Sigmoid colon (tissue), 7 donors: ENCODE measurements at places on chromosomes 3 and 15.

- DNase-seq, result no peak
These were observed 186.2 kb upstream of the CRBN start for GRCh38 chr3:3365716-3366115.

- no peak for DNase-seq
These were observed at the start of gene FBXO40 for GRCh38 chr3:121592856-121593702. Gene FBXO40, plus strand, starts transcription at chr3:121593379. Its CDS starts 27,197 bp downstream, at chr3:121620576.

- DNase-seq, result no peak
These were observed 40.9 kb downstream of the KLHL18 start for GRCh38 chr3:47323431-47324277.

GRCh38 chr15:46242935-46243334 is 608.1 kb downstream of the SQOR start:
- DNase-seq, result no peak

DNA sequence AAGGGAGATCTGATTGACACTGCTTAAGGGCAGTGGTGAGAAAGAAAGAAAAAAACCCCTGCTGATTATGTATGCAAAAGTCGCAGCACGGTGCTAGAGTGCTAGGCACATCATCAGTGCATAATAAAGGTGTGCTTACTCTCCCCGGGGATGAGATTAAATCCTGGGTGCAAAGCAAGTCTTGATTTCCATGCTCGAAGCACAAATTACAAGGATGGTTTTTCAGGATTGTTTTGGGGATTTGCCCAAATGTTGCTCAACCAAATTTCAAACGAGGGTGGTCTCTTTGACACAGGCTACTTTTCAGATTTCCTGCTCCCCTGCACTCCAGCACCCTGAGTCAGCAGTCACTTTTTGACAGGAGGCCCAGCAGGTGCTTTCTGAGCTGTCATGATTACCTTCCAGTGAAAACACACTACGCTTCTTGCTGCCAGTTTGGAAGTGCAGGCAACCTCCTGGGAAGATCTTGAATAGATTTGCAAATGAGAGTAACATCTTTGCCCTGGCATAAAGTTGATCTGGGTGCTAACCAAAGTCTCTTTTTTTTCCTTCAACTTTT is 167.5 kb upstream of the TRIM42 start:
- no peak for DNase-seq

GRCh38 chr3:55622116-55622515 is 135.0 kb upstream of the WNT5A start:
- DNase-seq, result no peak

- DNase-seq, result no peak
These were observed 13.1 kb upstream of the ALDH1A2 start for GRCh38 chr15:58078591-58078990.

DNA sequence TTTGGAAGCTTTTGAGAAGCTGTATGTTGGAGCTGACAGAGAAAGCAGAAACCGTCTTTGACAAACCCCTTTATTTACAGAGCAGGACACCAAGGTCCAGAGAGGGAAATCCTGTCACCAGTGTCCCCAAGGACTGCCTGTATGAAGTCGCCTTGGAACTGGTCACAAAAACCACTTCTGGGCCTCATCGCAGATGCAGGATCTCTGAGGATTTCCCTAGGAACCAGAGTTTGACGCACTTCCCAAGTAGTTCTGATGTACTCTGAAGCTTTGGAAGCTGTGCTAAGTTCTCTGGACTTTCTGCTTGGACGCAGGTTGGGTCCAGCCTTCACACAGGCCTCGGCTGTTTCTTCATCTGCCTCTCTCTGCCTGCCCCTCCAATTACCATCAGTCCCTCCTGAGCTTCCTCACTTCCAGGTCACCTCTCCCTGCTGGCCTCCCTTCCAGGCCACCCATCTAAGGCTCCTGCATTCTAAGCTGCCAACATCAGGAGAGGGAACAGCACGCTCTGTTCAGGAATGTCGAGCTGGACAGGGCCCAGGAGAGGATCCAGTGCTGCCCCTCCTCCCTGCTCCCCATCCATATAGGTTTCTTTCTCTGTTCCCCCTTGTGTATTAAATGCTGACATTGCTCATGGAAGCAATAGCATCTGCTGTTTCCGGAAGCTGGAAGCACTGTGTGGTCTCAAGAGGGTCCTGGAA is 270.8 kb downstream of the OPA1 start:
- peak; percentile 75 for DNase-seq

DNA sequence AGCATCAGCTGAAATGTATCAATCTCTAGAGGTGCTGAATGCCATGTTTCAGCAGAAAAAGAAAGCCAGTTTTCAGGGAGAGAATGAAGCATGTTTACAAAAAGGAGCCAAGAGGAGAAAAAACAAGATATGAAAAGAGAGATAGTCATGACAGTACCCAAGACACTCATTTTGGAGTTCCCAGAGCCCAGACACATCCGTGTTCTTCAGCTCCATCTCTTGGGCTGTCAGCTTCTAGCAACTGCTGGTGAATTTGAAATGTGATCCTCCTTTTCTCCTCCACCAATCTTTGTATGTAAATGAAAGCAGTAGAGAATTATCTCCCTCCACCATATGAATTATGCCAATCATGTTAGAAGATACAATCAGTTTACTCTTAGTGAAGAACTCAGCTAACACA is 93.0 kb upstream of the SLC25A36 start:
- DNase-seq, result no peak

DNA sequence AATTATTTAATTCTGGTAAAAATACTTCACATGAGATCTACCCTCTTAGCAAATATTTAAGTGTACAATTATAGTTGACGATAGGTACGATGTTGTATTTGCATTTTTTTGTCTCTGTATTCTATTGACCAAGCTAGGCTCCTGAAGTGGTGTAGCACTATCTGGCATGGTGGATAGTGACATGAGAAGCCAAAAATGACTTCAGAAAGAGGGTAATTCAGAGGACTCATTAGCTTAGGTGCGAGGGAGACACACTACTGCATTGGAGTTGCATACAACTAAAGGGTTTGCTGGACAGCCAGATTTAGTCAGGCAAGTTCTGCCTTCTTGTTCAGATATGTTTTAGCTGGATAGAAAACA is 50.6 kb downstream of the KBTBD8 start:
- DNase-seq, result no peak

DNA sequence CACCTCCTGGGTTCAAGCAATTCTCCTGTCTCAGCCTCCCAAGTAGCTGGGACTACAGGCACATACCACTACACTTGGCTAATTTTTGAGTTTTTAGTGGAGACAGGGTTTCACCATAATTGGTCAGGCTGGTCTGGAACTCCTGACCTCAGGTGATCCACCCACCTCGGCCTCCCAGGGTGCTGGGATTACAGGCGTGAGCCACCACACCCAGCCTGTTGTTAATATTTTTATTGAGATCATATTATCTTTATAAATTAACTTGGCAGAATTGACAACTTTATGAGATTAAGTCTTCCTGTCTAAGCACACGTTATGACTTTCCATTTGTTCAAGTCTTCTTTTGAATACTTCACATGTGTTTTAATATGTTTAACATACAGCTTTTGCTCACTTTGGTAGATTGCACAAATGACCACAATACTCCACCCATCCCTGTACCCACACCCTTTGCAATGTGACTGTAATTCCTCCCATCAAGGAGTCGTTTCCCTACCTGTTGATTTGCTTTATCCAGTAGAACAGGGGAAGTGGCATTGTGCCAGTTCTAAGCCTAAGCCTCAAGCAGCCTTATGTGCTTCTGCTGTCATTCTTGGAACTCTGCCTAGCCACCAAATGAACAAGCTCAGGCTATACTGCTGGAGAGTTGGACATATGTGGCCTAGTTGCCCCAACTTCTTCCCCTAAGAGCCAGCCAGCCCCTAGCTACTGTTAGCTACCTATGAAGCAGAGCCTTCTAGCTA is 8.2 kb downstream of the XYLB start:
- no peak for DNase-seq

GRCh38 chr3:120661106-120661905 is 20.7 kb downstream of the HGD start:
- no peak for DNase-seq

DNA sequence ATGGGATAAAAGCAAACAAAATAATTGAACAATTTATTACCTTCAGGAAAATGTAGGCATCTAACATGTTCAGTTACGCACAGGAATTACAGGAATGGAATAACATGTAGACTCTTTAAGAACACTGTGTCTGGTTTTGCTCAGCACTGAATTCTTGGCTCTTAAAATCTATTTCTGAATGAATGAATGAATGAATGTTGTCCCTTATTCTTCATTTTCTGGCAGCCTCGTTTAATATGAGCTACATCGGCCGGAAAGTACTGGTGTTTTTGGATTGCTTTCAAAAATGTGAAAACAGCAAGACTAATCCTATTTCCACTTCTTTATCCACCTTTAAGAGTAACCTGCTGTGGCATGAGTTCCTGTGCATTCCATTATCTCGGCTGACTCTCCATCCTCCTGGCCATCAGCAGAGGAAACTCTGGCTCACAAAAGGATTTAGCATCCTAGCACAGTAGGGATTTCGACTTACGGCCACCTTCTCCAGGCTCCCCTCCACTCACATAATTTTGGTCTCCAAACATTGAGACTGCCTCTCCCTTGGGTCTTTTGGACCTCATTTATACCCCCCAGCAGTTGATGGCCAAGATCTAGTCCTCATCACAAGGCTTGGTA is 145.3 kb downstream of the FOXP1 start:
- DNase-seq, result no peak

GRCh38 chr15:81929557-81929956 is 116.3 kb downstream of the MEX3B start:
- DNase-seq, result no peak

DNA sequence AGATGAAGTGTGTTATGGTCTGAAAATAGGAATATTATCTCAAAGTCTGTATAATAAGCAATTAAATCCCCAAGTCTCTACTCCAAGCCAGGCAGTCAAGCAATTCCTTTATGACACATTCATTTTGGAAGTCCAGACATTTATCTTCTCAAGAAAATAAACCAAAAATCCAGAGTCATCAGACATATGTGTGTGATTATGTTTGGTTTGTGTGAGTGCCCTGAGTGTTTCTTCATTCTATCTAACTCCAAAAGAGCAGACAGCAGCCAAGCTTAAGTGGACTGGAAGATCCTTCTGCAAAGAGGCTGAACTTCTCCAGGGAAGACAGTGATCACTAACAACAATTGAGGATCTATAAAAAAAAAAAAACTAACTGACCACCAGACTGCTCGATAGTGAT is 239.8 kb downstream of the STAG1 start:
- no peak for DNase-seq
